Fibroblast of skin of scalp (primary cell): ENCODE measurements at places on chromosomes 1 and 21.
A peak's percentile ranks its signal among the peaks of the same experiment; 100 is the strongest.

GRCh38 chr1:168102487-168102886 is 34.2 kb downstream of the GPR161 start:
- DNase-seq: no peak

DNA sequence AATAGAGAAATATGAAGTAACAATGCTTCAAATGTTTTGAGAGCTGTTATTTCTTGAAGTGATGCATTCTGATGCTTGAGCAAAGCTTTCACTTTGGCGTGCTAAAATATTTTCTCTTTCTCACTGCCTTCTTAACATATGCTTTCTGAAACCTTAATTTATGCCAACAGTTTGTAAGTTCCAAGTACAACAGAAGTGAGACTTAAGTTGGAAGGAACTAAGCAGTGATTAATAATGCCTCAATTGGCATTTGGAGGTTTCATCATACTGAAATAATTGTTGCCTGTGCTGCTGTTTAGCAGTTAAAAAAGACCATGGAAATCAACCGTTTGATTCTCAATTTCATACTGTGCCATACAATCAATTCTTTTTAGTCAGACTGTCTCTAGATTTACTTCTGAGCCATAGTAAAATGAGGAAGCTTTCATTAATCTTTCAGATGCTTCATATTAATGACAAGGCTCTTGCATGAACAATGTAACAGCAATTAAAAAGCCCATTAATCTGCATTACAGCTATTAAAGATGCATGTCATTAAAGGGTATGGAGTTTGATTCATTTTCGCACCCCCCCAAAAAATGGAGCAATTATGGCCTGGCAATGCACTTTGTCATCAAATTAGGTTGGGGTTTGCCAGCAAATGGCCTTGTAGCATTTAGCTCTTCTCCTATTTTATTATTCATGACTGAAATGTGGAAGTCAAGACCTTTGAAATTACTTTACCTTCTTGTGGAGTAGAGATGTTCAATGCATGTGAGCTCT is 375.3 kb downstream of the USH2A start:
- DNase-seq: peak; percentile 27

DNA sequence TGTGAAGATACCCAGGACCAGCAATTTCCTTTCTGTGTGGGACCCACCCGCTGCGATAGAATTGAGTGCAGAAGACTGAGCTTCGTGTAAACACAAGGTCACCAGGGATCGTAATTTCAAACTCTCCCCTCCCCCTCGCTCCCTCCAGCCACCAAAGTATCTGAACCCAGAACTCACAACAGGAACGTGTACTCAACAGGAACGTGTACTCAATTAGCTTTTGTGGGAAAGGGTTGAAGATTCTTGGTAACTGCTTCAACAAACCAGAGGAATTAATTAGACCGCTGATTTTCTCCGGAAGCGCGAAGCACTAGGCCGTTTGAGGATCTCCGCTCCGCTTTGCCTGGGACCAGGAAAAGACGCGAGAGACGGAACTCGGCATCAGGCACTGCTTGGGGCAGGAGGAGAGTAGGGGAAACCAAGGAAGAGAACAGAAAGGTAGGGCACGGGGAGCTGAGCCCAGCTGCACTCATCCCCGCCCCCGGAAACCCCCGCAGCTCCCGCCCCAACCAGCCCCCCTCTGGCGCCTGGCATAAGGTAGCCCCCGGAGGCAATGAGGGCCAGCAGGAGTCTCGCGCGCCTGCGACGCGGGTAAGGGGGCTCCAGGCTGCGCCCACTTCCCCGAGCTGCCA is 453 bp downstream of the DRAM2 start:
- DNase-seq: peak; percentile 56

DNA sequence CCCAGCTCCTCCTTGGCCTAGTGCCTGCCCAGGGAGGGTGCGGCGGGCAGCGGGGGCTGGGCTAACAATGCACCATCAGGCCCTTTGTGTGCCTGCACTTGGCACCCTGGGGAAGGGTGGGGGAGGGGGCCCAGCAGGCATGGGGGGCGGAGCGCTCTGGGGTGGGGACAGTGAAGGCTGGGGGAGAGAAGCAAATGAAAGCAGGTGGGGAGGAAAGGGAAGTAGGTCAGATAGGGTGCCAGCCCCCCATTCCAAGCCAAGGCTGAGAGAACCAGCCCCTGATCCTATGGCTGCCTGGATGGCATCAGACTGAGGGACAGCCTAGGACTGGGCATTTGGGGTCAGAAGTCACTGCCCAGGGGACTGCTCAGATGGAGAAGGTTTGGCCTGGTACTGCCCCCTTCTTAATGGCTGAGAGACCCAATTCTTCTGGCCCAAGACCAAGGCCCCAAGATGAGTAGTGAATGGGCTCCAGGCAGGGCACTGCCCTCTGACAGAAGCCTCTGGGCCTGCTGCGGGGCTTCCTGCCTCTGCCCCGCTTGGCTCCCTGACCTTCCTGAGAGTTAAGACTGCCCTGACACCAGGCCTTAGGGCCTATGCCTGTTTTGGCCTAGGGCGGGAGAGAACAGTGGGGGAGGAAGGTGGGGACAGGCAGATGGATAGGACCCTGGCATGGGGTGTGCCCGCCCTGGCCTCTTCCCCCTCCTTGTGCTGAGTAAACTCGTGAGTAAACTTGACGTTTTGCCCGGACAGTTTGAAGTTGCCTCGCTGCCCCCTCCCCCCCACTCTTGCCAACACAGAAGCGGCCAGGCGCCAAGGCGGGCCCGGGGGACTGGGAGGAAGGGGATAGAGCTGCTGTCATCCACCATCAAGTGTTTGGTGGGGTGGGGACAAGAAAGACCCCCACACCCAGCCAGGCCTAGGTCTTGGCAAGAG is 2.7 kb downstream of the ZBTB7B start:
- DNase-seq: no peak

DNA sequence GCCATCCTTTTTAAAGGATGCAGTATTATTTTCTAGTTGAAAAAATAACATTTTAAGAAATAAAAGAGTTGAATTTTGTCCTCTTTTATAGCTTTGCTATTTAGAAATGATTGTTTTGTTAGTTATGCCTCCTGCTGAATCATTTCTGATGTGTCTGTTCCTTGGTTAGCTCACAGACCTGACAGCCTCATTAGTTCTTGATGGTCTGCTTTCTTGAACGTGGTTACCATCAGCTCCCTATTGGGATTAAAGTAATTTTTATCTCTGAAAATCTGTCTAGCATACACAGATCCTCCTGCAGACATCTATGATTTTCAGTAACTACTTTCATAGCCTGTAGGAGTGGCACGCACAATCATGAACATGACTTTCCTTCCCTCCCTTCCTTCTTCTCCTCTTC is 447.6 kb upstream of the B3GALT2 start:
- no peak for DNase-seq
